ENCODE measurements at places on chromosomes 4 and X.

DNA sequence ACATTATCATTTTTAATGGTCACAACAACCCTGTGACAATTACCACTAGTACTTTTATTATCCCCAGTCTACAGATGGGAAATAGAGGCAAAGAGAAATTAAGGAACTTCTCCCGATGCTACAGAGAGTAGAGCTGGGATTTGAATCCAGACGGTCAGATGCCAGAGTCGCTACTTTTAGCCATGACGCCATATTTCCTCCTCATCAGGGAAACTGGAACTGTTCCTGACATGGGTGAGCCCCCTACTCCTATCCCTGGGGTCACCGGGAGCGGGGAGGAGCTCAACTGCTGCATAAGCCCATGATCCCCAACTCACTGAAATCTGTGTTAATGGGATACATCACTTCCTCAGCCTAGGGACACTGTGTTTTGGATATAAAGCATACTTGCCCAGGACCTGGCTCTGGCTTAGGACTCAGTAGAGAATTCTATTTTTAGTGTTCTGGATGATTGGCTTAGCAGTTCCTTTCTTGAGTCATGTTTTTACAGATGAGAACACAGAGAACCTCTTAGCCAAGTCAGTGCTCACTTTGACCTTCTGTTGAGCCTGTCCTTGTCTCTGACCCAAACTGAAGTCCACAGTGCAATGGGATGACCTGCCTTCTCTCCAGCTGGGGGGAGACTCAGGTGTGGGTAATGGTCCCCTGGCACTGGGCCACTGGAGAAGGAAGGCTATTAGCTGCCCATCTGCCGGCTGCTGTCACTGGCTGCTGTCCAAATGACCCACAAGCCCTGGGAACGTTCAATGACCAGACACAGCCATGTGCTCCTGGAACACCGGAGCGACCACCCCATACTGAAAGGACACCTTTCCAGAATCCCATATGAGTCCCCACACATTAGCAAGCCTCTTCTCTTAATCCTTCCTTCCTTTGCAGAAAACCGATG is 90.8 kb upstream of the SHISA3 start:
- DNase-seq, result peak; percentile 63

- no peak for DNase-seq
Observed at GRCh38 chr4:149344436-149344835, 471.2 kb downstream of the IQCM start.

DNA sequence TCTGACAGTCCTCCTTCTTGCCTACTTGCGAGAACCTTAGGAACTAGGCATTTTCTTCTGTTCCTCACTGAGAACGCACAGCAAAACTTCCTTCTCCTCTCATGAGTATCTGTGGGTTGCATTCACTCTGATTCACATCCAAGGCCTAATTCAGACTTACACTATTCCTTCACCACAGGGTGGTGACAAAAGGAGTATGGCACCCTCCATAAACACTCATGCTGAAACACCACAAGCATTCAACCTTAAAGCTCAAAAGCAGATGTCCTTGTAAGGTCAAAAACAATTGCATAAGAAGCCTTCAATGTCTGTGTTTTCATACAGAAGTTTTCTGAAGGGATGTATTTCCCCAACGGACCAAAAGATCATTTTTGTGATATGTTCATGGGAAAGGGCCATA is 147.3 kb downstream of the CORIN start:
- peak; percentile 4 for DNase-seq

DNA sequence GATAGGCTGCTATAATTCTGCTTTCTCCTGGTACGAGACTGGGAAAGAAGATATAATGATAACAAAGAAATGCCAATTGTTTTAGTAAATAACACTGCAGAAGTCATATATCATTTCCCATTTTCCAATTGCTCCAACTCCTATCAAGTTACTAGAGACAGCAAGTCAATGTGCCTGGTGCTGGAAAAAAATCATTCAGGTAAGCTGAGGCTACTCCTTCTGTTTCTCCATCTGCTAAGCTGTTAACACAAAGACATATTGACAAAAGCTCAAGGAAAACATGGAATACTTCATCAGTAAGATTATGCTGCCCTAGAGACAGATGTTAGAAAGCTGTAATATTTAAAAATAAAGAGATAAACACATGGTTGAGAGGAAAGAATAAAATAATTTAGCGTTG is 10.0 kb downstream of the NAA11 start:
- DNase-seq, result no peak

DNA sequence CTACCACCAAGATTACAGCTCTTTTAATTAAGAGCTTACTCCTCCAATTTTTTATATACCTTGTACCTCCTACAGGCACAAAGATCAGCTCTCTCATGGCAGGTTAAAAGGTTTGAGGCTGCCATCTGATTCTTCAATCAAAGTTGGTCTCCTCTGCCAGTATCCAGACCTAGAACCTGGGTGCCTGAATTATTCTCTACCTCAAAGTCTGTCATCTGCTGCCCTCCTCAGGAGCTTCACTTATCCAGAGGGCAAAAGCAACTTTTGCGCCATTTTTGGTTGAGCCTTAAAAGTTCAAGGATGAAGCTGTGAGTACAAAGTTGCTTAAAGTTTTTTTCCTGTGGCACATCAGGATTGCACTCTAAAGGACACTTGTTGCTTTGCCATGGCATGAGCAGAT is 343.7 kb upstream of the PPP1R2C start:
- DNase-seq, result peak; percentile 30

- no peak for DNase-seq
Observed at GRCh38 chrX:134461437-134461836, 1.5 kb downstream of the HPRT1 start.

GRCh38 chrX:109889289-109890006 is 113.5 kb upstream of the TMEM164 start:
- no peak for DNase-seq

DNA sequence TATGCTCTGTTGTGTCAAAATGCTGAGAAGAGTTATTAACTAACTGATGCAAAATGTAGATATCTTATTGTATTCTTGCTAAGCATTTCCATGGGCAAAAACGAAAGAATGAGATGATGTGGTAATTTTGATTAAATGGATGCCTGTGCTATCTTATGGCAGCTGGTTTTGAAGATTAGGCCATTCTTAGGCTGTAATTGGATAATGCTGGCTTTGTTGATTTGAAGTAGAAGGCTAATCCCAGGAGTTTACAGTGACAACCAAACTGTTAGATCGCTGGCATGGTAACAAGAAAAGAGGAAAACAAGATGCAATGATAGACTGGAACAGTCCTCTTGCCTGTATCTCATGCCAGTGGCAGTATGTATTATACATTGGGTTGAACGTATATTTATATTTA is 74.1 kb upstream of the WDR44 start:
- DNase-seq, result no peak

- no peak for DNase-seq
Observed at GRCh38 chr4:77992581-77992980, 64.5 kb upstream of the FRAS1 start.

- DNase-seq, result no peak
Observed at GRCh38 chr4:159152181-159152580, 49.3 kb downstream of the RAPGEF2 start.
